Heart left ventricle (tissue), 16 donors: ENCODE measurements at places on chromosomes 16 and 17. TPM values are rescaled to one million over a fixed set of nuclear protein-coding genes. Genes with fewer than 3 reads are reported as not detected.

ACSF2 gene
- 25.3 TPM for total RNA-seq

DNA sequence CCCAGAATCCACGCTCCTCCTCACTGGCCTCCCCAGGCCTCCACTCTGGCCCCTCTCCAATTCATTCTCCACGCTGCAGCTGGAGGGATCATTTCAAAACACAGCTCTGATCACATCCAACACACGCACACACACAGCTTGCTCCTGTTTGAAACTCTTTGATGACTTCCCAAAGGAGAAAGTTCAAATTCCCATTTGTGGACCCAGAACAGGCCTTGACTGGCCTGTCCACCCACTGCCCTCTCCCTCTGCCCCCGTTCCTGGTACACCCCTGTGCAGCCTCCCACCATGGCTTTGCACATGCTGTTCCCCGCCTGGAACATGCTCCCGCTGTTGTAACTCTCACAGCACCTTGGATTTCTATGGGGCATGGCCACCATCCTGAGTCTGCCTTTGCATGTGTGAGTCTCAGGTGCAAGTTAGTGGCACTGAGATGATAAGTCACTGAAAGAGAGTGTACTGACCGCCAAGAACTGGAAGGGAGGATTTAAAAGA lies 100.0 kb downstream of the GSG1L start:
- no peak for DNase-seq
- H3K27me3 ChIP-seq: no peaks in the 10 kb centered on the region
- no peak overlapping the region for H3K4me3 ChIP-seq
- no peaks in the 10 kb centered on the region for H3K36me3 ChIP-seq
- H3K4me1 ChIP-seq: no peaks in the 10 kb centered on the region

- DNase-seq: no peak
- peaks cover 70% of the 10 kb centered on the region for H3K27me3 ChIP-seq
- H3K4me3 ChIP-seq: no peak overlapping the region
Measured at GRCh38 chr17:48384164-48384563, 45.9 kb downstream of the SKAP1 start.

- H3K4me3 ChIP-seq: no peak overlapping the region
- no peak for DNase-seq
- H3K27ac ChIP-seq: no peak overlapping the region
- peaks cover 19% of the 10 kb centered on the region for H3K4me1 ChIP-seq
- no peaks in the 10 kb centered on the region for H3K27me3 ChIP-seq
- H3K36me3 ChIP-seq: no peaks in the 10 kb centered on the region
Measured at GRCh38 chr17:4678448-4679026, 25.4 kb downstream of the PELP1 start.

GRCh38 chr17:77848257-77848656 lies 110.2 kb upstream of the TNRC6C start:
- H3K4me3 ChIP-seq: no peak overlapping the region
- DNase-seq: no peak
- no peaks in the 10 kb centered on the region for H3K27me3 ChIP-seq
- no peak overlapping the region for H3K27ac ChIP-seq

CCL1 gene
- total RNA-seq: not detected

GRCh38 chr17:17957584-17957916 lies 14.7 kb downstream of the TOM1L2 start:
- no peak for DNase-seq
- H3K36me3 ChIP-seq: peaks cover 13% of the 10 kb centered on the region
- peaks cover 44% of the 10 kb centered on the region for H3K4me1 ChIP-seq
- H3K27me3 ChIP-seq: no peaks in the 10 kb centered on the region
- H3K4me3 ChIP-seq: no peak overlapping the region

- no peak overlapping the region for H3K27ac ChIP-seq
- no peaks in the 10 kb centered on the region for H3K4me1 ChIP-seq
- H3K27me3 ChIP-seq: no peaks in the 10 kb centered on the region
- no peaks in the 10 kb centered on the region for H3K36me3 ChIP-seq
- no peak for DNase-seq
- no peak overlapping the region for H3K4me3 ChIP-seq
Measured at GRCh38 chr17:65885541-65886312, 306.2 kb downstream of the CEP112 start.

- no peak overlapping the region for H3K27ac ChIP-seq
- DNase-seq: no peak
- no peak overlapping the region for H3K4me3 ChIP-seq
Measured at GRCh38 chr16:72926177-72927070, 121.5 kb downstream of the ZFHX3 start.

- peaks cover 6% of the 10 kb centered on the region for H3K4me1 ChIP-seq
- peak overlapping the region; percentile 17 for H3K27ac ChIP-seq
- peaks cover 72% of the 10 kb centered on the region for H3K36me3 ChIP-seq
- no peak for DNase-seq
- no peak overlapping the region for H3K4me3 ChIP-seq
Measured at GRCh38 chr16:50335196-50335958, 33.4 kb downstream of the BRD7 start.

TSNAXIP1 gene
- 0.44 TPM for total RNA-seq

DNA sequence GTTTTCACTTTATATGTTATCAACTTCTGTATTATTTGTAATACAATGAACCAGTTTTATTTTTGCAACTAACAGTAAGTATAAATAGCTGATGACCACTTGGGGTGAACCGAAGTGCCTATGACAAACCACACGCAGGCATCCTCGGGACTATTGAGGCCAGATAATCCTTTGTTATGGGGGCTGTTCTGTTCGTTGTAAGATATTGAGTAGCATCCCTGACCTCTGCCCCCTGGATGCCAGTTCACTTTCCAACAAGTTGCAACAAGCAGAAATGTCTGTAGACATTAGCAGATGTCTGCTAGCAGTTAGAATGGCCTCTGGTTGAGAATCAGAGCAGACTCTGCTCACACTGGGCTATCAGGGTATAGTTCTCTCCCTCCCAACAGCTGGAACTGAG lies 277.0 kb downstream of the WWOX start:
- H3K27ac ChIP-seq: no peak overlapping the region
- no peak for DNase-seq
- H3K36me3 ChIP-seq: no peaks in the 10 kb centered on the region
- H3K4me1 ChIP-seq: no peaks in the 10 kb centered on the region

KRTAP4-4 gene
- total RNA-seq: not detected

DNA sequence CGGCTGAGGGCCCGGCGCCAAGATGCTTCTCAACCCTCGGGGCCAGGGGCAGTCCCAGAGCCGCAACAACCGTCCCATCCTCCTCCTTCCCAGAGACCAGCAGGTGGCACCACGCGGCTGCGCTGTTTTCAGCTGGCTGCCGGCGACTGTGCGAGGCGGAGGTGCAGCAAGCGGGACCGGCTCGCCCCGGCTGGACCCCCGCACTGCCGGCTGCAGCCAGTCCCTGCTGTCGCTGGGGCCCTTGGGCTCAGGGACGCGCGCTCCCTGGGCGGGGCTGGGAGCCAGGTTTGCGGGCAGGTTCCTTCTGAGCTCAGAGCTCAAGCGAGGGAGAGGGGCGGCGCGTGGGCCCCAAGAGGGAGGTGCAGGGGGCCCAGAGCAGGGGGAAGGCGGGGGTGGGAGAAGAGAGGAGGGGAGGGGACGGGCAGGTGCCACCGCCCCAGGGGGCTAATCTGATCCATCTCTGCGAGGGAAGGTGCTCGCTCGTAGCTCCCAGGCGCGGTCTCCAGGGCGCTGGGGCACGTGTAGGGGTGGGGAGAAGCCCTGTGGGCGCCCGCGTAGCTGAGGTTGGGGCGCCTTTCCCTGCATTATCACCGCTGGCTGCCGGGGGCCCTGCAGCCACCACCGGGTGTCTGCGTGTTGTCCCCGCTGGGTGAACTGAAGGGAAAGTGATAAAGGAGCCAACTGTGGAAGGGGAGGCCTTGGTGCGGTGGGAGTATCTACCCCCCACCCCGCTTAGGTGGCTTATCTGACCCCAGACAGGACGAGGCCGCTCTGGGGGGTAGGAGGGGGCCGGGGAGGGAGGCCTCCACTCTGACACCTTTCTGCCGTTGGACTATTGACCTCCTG lies 24.2 kb downstream of the STAT5A start:
- H3K27me3 ChIP-seq: no peaks in the 10 kb centered on the region
- DNase-seq: peak; percentile 87
- peak overlapping the region; percentile 88 for H3K27ac ChIP-seq
- peaks cover 60% of the 10 kb centered on the region for H3K36me3 ChIP-seq
- H3K4me3 ChIP-seq: peak overlapping the region; percentile 43

- no peaks in the 10 kb centered on the region for H3K36me3 ChIP-seq
- H3K27ac ChIP-seq: no peak overlapping the region
- H3K27me3 ChIP-seq: no peaks in the 10 kb centered on the region
- H3K4me1 ChIP-seq: no peaks in the 10 kb centered on the region
- no peak overlapping the region for H3K4me3 ChIP-seq
- peak; percentile 5 for DNase-seq
Measured at GRCh38 chr16:88608076-88608475, 30.3 kb upstream of the IL17C start.

- peak overlapping the region; percentile 88 for H3K27ac ChIP-seq
- no peak overlapping the region for H3K4me3 ChIP-seq
- H3K36me3 ChIP-seq: peaks cover 18% of the 10 kb centered on the region
- H3K4me1 ChIP-seq: peaks cover 79% of the 10 kb centered on the region
- no peak for DNase-seq
Measured at GRCh38 chr17:78415821-78416711, 37.6 kb downstream of the PGS1 start.

CDRT15L2 gene
- total RNA-seq: not detected

DNA sequence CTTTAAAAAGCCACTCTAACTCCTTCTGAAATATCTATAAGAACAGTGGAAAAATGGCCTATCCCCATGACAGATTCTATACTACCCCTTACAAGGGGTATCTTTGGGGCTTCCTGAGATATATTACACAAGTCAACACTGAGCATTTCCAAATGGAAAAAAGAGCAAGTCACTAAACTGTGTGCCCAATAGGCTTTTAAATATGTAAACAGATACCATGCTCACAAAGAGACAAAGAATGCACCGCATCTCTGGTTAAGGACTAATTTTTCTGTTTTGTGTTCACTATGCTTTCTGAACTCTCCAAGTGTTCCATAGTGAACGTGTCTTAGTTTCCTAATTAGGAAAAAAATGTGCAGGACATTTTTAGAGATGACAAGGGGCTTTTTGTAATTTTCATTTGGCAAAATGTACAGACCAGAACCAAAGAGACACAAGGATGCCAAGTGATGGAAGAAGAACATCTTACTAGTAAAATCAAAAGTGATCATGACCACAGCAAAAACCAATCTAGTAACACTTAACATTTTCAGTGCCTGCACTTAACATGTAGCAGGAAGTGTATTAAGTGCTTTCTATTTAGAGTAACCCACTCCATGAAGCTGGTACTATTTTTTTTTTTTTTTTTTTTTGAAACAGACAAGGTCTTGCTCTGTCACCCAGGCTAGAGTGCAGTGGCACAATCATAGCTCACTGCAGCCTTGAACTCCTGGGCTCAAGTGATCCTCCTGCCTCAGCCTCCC lies 21.5 kb downstream of the MYH11 start:
- no peak overlapping the region for H3K4me3 ChIP-seq
- DNase-seq: no peak
- no peaks in the 10 kb centered on the region for H3K36me3 ChIP-seq
- H3K27me3 ChIP-seq: no peaks in the 10 kb centered on the region
- H3K4me1 ChIP-seq: no peaks in the 10 kb centered on the region
- H3K27ac ChIP-seq: no peak overlapping the region

- H3K27me3 ChIP-seq: no peaks in the 10 kb centered on the region
- peak overlapping the region; percentile 35 for H3K27ac ChIP-seq
- peaks cover 25% of the 10 kb centered on the region for H3K4me1 ChIP-seq
Measured at GRCh38 chr16:17377360-17378324, 93.1 kb downstream of the XYLT1 start.

- no peak overlapping the region for H3K4me3 ChIP-seq
- H3K36me3 ChIP-seq: no peaks in the 10 kb centered on the region
- no peaks in the 10 kb centered on the region for H3K27me3 ChIP-seq
- no peak overlapping the region for H3K27ac ChIP-seq
- no peak for DNase-seq
Measured at GRCh38 chr16:75010427-75010826, 11.6 kb downstream of the ZNRF1 start.

- peak overlapping the region; percentile 51 for H3K27ac ChIP-seq
- H3K36me3 ChIP-seq: peaks cover 38% of the 10 kb centered on the region
- peaks cover 58% of the 10 kb centered on the region for H3K4me1 ChIP-seq
- no peak overlapping the region for H3K4me3 ChIP-seq
- H3K27me3 ChIP-seq: no peaks in the 10 kb centered on the region
Measured at GRCh38 chr17:78355045-78355641, 4.7 kb downstream of the SOCS3 start.

GLIS2 gene
- total RNA-seq: 16.1 TPM

DNA sequence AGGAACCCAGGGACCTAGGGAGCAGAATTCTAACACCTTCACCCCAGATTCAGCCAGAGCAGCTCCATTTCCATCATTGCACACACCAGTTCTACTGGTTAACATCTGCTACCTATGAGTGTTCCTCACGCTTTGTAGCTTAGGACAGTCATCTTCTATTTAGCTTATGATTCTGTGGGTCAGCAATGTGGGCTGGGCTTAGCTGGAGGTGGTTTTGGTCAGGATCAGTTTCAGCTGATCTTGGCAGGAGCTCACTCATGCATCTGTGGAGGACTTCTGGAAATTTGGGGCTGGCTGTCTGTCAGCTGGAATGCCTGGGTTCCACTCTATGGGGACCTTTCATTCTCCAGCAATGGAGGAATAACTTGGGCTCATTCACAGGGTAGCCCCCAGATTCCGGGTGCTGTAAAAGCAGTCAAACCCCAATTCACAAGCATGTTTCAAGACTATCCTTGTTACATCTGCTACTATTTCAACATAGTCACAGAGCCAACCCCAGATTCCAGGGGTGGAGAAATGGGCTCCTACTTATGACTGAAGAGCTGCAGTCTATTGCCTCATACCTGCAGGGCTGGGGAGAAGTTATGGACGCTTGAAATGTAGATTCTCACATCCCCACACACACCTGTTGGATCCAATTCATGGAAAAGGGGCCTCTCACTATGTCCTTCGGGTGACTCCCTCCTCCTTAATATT lies 3.4 kb upstream of the HP start:
- no peak for DNase-seq
- H3K27ac ChIP-seq: no peak overlapping the region
- H3K27me3 ChIP-seq: no peaks in the 10 kb centered on the region
- H3K36me3 ChIP-seq: no peaks in the 10 kb centered on the region
- no peak overlapping the region for H3K4me3 ChIP-seq

DNA sequence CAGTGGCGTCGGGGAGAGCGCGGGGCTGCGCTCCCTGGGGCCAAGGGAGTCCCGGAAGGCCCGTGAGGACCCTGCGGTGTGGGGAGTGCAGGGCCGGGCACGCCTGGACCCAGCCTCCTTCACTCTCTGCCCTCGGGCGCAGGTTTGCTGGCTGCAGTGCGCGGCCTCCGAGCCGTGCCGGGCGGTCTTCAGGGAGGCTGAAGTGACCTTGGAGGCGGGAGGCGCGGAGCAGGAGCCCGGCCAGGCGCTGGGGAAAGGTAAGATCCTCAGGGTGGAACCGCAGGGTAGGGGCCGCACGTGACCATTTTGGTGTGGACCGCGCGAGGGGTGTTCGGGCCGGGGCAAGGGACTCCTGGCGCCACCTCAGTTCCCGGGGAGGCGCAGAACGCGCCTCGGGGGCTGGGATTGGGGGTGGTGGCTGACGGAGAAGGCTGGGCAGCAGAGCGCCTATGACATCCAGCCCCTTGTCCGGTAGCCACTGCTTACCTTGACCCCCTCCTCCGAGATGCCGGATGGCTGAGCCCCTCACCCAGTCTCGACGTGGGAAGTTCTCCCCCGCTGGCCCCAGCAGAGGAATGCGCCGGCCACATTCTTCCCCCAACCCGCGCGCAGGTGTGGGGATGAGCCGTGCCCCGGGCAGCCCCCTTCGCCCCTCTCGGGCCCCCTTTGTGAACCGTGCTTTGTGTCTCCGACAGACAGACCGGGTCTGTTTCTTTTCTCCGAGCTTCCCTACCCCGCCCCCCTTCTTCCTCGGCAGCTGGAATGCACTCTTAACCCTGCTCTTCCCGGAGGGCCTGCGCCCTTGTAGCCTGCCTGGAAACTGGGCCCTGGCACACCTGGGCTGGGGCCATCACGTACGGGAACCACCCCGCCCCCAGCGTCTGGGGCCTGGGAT lies 631 bp downstream of the CDH3 start:
- H3K27ac ChIP-seq: no peak overlapping the region
- no peak for DNase-seq
- H3K27me3 ChIP-seq: peaks cover 94% of the 10 kb centered on the region
- H3K4me1 ChIP-seq: peaks cover 20% of the 10 kb centered on the region
- peak overlapping the region; percentile 26 for H3K4me3 ChIP-seq
- H3K36me3 ChIP-seq: no peaks in the 10 kb centered on the region
